Frontal cortex (tissue), 4 donors: ENCODE measurements at places on chromosomes 3 and 15. TPM values are rescaled to one million over a fixed set of nuclear protein-coding genes. Genes with fewer than 3 reads are reported as not detected.

Gene TERC
- 61.1 TPM for total RNA-seq

Gene LRRC34
- 5.3 TPM for total RNA-seq

Gene PDZRN3
- total RNA-seq: 45.7 TPM

Gene VPS13C
- 95.4 TPM for total RNA-seq

Gene ROPN1
- total RNA-seq: not detected

Gene SCAANT1
- not detected for total RNA-seq

Gene SNX22
- total RNA-seq: 7.7 TPM

Gene GOLGA6L24
- total RNA-seq: not detected

Gene RNU5B-1
- not detected for total RNA-seq

Gene PPP1R14D
- total RNA-seq: not detected

Gene FAM98B
- total RNA-seq: 37.9 TPM

Gene THBS1
- total RNA-seq: 57.1 TPM

Gene HTR3E
- total RNA-seq: not detected

Gene CHRNA7
- 4.5 TPM for total RNA-seq

Gene NDN
- total RNA-seq: 97.0 TPM

Gene SLC28A1
- total RNA-seq: not detected

Gene CFAP100
- 3.7 TPM for total RNA-seq

Gene TIMP4
- 3.3 TPM for total RNA-seq

Gene APOD
- total RNA-seq: 2.9 TPM

Gene CCDC66
- 92.5 TPM for total RNA-seq

Gene CLDN18
- not detected for total RNA-seq

Gene CLRN1
- total RNA-seq: not detected

Gene KCNH8
- 11.0 TPM for total RNA-seq

Gene SENP8
- total RNA-seq: 6.1 TPM

Gene HAUS2
- 60.7 TPM for total RNA-seq

Gene GPR160
- 2.9 TPM for total RNA-seq

Gene PRSS50
- total RNA-seq: not detected

Gene GALNT15
- total RNA-seq: 2.0 TPM

Gene BFSP2
- not detected for total RNA-seq

Gene NLGN1
- 59.1 TPM for total RNA-seq

Gene NIT2
- total RNA-seq: 8.6 TPM

Gene FBXO45
- total RNA-seq: 43.6 TPM

Gene WDR93
- total RNA-seq: 0.41 TPM

Gene GHSR
- 0.82 TPM for total RNA-seq

Gene FBXO40
- not detected for total RNA-seq

Gene P2RY1
- 33.8 TPM for total RNA-seq

Gene SH2D7
- not detected for total RNA-seq

Gene RLBP1
- total RNA-seq: 3.3 TPM

Gene HGD
- total RNA-seq: under 0.01 TPM

Gene GOLGA6L4
- 2.4 TPM for total RNA-seq

Gene PLA2G4E
- total RNA-seq: not detected

Gene CHST13
- under 0.01 TPM for total RNA-seq

Gene CD200R1
- 0.82 TPM for total RNA-seq

Gene STOML1
- 24.1 TPM for total RNA-seq

Gene TSC22D2
- 11.0 TPM for total RNA-seq

Gene COPB2
- 84.0 TPM for total RNA-seq

Gene C3orf80
- total RNA-seq: 7.7 TPM

Gene CACNA2D3
- 30.6 TPM for total RNA-seq

Gene CMTM8
- 0.41 TPM for total RNA-seq

Gene ZIC1
- 20.0 TPM for total RNA-seq

Gene GASK1A
- total RNA-seq: 4.5 TPM

Gene RPN1
- total RNA-seq: 246 TPM

Gene TP63
- total RNA-seq: 0.41 TPM
